ENCODE measurements at places on chromosomes 1 and 21.

GRCh38 chr1:242178924-242179708 lies 180.2 kb upstream of the MAP1LC3C start:
- peak; percentile 79 for DNase-seq

- DNase-seq = no peak
Measured at GRCh38 chr1:228159008-228159665, 6.5 kb upstream of the IBA57 start.

DNA sequence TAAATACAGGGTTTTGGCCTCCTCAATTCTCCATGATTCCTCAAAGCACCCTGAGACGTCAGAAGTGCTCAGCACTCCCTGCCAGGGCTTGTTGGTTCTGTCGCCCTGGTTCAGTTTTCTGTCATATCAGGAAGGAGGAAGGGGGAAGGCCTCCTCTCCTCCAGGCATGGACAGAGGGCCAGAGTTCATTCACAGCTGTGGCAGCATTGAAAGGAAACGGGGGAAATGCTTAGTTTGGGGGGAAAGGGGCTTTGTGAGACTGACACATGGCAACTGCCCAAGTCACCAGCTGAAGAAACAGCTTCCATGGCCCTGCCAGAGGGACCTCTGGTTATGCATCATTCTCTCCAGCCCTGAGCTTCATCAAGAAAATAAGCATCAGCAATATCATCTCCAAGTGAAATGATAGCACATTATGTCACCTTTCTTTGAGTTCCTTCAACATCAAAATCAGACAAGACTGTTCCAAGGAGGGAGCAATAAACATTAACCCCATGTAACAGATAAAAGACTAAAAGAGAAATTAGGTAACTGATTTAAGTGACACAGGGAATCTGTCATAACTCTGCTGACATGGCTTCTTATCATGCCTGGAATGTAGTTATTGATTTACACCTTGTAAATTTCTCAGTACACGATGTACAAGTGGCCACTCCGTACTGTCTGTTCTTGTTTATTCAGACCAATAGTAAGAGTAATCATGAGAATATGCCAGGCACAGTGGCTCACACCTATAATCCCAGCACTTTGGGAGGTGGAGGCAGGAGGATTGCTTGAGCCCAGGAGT lies 103.2 kb upstream of the SLC25A33 start:
- no peak for DNase-seq

DNA sequence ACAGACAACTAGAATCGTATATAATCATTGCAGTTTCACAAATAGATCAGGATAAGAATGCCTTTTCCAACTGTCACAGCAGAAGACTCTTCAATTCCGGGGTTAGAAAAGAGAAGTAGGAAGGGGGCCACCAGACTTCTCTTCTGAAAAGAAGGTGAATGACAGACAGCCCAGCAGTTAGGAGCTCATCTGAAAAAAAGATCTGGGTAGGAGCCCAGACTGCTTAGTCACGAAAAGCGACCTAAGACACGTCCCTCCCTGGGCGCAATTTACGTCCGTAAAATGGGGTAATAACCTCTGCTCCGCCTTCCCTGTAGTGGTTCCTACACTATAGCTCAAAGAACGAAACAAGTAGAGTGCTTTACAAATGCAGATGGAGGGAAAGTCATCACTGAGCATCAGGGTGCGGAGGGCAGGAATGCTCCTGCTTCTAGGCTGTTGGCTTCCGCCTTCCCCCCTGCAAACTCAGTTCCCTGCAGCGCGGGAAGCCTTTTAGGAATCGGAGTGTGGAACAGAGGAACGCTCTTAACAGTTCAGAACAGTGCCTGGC lies 582 bp downstream of the ORC1 start:
- peak; percentile 11 for DNase-seq

DNA sequence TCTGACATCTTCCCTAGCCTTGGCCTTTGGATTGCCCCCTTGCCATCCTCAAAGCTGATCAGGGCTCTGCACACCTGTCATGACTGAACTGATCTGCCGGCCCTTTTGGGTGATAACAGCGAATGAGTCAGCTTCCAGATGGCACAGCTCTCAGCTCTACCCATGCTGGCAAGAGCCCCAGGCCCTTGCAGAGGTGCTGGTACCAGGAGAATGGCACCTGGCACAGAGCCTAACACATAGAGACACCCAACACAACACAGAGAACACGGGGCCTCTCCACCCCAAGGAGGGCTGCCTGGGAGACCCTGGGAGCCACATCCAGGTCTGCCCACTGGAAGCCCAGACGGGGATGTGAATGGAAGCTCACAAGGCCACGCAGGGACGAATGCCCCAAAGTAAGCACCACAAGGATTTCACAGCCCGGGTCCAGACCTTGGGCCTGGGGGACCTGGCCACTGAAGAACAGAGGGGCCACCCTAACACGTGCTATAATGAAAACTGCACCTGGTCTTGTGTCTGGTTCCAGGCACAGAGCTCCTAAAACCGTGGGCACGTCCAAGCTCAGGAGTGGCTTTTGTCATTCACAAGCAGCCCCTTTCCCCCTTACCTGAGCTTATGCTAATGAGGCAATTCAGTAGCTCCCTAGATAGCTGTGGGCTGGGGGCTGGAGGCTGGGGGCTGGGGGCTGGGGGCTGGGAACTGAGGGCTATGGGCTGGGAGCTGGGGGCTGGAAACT lies 160.5 kb downstream of the NPHP4 start:
- DNase-seq = no peak

GRCh38 chr1:95207223-95207935 lies 26.6 kb upstream of the RWDD3 start:
- DNase-seq = no peak

DNA sequence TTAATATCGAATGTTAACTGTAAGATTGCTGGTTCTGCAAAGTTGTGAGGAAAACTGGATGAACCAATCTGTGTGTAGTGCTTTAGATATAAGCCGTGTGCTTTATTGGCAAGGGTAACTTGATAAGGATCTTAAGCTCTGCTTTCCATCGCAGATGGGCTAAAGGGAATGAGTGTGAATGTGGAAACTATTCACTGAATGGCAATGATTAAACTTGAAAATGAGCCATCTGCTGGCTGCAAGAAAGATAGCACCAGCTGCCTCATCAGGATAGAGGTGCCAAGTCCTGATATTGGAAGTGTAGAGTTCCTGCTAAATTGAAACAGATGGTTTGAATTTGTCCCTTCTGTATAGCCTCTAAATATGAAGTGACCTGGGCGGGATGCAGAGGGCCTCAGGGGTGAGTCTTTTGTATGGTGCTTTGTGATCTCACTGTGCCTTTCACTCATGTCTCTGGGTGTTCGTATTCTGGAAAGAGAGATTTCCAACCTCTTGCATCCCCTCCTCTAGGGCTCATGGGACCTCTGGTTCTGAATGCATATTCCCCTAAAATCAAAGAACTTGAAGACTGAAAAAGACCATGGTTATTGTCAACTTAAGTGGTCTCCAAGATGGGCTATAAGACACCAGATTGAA lies 9.2 kb downstream of the FCRL3 start:
- peak; percentile 64 for DNase-seq

- no peak for DNase-seq
Measured at GRCh38 chr1:208951908-208952307, 631.6 kb upstream of the CAMK1G start.

DNA sequence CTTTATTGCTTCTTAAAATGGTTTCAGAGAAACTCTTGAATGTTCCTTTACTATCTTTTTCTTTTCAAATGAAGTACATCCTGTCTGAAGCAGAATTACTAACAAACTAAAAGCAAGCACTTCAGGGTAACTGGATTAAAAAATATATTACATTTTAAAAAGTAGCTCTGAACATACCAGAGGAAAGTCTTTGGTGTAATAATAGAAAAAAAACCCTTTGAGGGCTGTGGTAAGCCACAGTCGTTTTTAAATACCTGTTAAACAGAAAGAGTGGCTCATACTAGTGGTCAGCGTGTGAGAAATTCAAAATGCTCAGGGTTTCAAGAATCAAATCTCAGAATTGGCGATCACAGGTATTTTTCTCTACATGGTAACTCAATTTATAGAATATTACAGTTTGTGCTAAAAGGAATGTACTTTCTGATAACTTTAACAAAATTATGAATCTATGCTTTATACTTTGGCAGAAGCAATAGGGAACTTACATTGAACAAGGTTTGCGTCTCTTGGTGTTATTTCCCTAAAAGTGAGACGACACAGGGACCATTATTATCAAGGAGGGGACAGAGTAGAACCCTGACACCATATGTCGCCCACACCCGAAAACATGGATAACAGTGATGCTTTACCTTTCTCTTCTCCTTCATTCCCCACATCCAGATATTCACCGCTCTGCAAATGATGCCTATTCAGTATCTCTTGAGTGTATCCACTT lies 97.0 kb upstream of the DPH5 start:
- no peak for DNase-seq

- DNase-seq = no peak
Measured at GRCh38 chr1:235996048-235996785, 68.7 kb downstream of the NID1 start.

DNA sequence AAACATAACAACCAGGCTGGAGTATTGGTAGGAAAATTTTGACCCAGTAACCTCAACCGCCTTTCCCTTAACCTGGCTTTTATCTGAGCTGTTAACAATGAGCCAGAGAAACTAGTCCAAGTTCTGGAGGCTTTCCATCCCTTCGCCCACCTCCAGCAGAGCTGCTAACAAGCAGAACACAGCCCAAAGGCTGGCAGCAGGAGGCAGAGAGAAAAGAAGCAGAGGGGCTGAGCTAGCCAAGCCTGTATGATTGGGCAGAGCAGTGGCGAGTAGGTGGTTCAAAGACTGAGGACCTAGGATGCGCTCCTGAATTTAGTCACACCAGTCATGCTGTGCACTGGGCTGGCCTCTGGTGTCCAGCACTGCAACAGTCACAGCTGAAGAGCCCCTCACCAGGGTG lies 123.0 kb downstream of the TNR start:
- no peak for DNase-seq

DNA sequence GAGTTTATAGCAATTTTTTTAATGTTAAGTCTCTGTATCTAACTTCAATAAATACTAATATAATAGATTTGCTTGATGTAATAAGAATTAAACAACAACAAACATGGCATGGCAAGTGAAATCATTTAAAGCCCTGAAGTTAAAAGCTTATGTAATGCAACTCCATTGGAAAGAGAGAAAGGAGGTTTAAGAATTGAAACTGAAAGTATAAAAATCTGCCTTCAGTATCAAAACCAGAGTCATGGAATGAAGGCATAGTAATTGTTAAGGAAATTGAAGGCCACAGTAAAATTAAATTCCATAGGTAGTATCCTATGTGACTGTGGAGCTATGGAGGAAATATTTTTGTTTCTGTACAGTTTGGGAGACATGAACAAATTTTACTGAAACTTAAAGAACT lies 55.1 kb downstream of the PRDX6 start:
- no peak for DNase-seq

- DNase-seq = no peak
Measured at GRCh38 chr1:222736470-222736869, 532 bp upstream of the FAM177B start.

- no peak for DNase-seq
Measured at GRCh38 chr1:89802051-89802450, 18.8 kb upstream of the LRRC8D start.

DNA sequence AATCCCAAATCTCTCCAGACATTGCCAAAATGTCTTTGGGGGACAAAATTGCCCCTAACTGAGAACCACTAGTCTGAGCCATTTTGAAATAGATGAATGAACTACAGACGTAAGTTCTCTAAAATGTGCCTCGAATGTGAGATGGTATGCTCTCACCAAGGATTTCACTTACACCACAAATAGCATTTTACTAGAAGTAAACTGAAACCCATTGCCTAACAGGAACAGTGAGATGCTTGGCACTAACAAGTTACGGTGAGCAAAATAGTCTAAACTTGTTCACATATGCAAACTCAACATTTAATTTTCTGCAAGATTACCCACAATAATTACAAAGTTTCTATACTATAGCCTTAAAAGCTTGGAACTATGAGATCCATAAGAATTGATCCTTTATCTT lies 343.6 kb upstream of the ESRRG start:
- no peak for DNase-seq

DNA sequence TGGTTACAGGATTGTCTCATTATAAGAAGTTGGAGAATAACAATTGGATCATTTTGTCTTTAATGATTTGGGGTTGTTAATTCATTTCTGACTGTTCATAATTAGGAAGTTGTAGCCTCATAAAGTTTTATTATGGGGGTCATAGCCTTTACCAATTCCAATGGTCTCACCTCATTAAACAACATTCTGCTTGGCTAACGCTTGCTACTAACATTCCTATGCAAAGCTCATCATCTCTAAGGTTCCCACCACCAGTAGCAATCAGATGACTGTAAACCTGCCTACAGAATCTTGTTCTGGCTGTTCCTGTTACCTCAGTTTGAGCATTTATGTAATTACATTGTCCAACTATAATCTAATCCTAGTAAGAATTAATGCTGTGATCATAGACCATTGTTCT lies 60.2 kb downstream of the ODF2L start:
- DNase-seq = no peak

DNA sequence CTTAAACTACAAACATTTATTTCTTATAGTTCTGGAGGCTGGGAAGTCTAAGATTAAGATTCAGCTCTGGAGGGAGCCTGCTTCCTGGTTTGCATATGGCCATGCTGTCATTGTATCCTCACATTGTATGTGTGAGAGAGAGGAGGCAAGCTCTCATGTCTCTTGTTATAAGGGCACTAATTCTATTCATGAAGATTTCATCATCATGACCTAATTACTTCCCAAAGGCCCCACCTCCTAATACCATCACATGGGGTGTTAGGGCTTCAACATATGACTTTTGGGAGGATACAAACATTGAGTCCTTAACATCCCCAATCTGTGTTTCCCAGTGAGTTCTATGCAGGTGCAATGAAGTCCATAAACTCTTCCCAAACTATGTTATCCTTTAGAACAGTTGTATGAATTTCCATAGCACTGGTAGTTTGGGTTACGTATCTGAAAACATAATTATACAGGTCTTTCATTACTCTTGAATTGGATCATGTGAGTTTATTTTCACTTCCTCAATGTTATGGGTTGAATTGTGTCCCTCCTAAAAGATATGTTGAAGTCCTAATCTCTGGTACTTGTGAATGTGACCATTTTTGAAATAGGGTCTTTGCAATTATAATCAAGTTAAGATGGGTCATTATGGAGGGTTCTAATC lies 124.2 kb downstream of the RUNX1 start:
- DNase-seq = peak; percentile 15

- DNase-seq = no peak
Measured at GRCh38 chr1:210099921-210100320, 132.7 kb upstream of the SERTAD4 start.

- peak; percentile 76 for DNase-seq
Measured at GRCh38 chr1:25996966-25997827, 666 bp downstream of the PAFAH2 start.

GRCh38 chr1:65159801-65160523 lies 12.0 kb downstream of the AK4 start:
- no peak for DNase-seq

GRCh38 chr1:162003830-162004215 lies 19.8 kb downstream of the OLFML2B start:
- DNase-seq = peak; percentile 81
